ENCODE measurements at places on chromosomes 2 and 18.

DNA sequence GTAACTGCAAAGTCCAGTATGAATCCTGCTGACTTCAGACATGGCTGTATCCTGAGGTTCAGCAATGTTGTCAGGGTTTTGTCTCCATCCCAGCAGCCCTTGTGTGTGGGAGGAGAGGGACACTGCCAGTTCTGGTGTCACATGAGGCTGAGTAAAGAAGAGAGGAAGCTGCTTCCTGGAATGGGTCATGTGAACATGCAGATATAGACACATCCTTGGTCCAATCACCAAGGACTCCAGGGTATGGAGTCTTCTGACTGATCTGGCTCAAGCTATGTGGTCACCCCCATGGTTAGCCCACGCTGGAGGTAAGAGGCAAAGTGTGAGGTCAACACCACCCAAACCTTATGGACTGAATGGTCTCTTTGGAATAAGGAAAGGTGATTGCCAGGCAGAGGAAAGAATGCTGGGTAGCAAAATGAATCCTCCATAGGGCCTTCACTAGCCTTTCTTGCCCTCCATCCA lies 134.4 kb upstream of the SLC1A4 start:
- DNase-seq = no peak

DNA sequence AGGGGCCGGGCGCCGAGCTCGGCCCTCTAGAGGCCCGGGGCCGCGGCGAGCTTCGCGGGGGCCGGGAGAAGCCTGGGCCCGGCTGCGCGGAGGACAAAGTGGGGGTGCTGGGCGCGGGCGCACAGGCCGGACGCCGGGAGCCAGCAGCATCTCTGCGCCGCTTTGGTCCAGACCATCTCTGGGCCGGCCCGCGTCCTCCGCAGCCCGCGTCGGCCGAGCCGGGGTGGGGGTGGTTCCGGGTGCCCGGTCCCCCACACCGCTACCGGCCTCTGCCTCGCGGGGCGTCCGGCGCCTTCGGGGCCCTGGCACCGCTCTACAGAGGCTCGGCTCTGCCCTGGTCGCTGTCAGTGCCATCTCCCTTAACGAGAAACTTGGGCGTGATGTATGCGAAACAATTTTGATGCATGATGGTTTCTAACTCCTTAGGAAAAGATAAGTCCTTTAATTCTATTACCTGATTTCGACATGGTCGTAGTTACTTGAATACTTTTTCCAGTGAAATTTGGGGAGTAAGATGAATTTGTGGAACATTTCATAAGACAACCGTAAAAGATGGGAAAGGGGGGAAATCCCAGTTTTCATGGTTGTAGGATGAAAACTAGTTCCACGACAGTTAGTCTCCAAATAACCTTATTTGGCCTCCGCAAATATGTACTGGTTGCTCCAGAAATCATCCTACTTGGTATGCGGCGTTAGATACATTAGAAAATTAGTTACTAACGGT lies 562 bp downstream of the TWSG1 start:
- DNase-seq = no peak

GRCh38 chr2:203631068-203631757 lies 75.2 kb upstream of the CD28 start:
- no peak for DNase-seq

DNA sequence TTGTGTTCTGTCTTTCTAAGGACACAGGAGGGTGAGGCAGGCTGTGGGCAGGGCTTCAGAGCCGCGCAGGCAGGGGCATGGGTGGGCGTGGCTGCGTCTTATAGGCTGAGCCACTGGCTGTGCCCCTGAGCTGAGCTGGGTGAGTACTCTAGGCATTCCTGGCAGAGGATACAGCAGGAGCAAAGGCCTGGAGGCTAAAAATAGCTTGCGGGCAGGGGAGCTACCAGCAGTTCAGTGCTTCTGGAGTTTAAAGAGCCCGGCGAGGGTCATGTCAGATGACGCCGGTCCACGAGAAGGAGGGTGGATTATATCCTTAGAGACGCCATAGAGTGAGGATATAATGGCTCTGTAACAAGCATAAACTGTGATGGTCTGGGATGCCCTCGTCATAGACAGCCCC lies 31.5 kb upstream of the PDIA6 start:
- no peak for DNase-seq

DNA sequence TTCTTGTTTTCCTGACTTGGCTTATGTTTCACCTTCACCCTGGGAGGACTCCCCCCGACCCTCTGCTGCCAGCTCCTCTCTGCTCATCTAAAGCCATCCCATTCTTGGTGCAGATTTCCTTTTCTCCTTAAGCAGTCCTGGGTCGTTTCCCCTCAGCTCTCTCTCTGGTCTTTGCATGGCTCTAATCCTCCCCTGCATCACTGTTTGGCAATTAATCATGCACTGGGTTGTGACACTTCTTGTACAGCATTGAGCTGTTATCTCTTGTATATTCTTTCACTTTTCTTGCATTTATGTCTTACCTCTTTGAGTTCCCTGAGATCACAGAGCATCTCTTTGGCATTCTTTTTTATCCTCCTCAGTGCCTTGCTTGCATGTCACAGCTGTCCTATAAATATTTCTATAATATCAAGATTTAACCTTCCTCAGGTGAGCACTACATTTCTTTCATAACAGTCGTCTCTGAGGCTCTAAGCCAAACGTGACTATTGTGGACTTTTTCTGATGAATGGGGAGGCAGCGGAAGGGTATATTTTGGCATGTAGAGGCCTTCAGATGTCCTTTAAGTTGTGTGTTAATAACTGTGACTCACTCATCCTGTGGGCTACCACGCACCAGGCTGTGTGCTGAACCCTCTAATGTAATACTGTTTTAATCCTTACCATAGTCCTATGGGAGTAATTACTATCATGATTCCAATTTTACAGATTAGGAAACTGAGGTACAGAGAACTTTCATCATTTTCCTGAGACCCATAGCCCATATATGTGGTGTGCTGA lies 507.5 kb downstream of the SLC4A3 start:
- no peak for DNase-seq

DNA sequence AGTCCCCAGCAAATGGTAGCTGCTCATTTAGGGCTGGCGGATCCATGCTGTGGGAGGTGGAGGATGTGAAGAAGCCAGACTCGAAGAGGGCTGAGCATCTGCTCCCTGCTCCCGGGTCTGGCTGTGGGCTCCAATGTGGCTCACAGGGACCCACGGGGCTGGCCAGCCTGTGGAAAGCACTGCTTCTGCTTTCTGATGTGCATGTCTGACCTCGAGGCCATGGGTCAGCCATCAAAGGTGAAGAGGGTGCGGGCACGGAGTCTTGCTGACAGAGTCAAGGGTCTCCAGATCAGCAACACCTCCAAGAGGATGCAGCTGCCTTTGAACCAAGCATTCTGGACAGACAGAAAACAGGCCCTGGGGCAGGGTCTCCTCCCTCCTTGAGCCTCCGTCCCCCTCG lies 178.2 kb downstream of the INHBB start:
- DNase-seq = no peak

- DNase-seq = no peak
These were observed 5.2 kb upstream of the TMEM177 start for GRCh38 chr2:119673796-119674195.

All from HEK293T (cell line).